ENCODE measurements at places on chromosomes 6 and 20. TPM values are rescaled to one million over a fixed set of nuclear protein-coding genes. Genes with fewer than 3 reads are reported as not detected.

- DNase-seq: no peak
- H3K4me3 ChIP-seq: peak overlapping the region; percentile 42
- H3K27ac ChIP-seq: peak overlapping the region; percentile 92
- no peaks in the 10 kb centered on the region for H3K27me3 ChIP-seq
These were observed 2.7 kb upstream of the TUBB2A start for GRCh38 chr6:3159805-3160781.

GRCh38 chr6:14965424-14966075 is 280.3 kb upstream of the JARID2 start:
- peaks cover 3% of the 10 kb centered on the region for H3K36me3 ChIP-seq
- no peak for DNase-seq
- H3K4me1 ChIP-seq: no peaks in the 10 kb centered on the region
- H3K4me3 ChIP-seq: no peak overlapping the region

- H3K4me3 ChIP-seq: no peak overlapping the region
- H3K27ac ChIP-seq: no peak overlapping the region
- H3K36me3 ChIP-seq: no peaks in the 10 kb centered on the region
- H3K27me3 ChIP-seq: peaks cover 6% of the 10 kb centered on the region
- no peaks in the 10 kb centered on the region for H3K4me1 ChIP-seq
These were observed 39.3 kb downstream of the PHACTR3 start for GRCh38 chr20:59643615-59644061.

DNA sequence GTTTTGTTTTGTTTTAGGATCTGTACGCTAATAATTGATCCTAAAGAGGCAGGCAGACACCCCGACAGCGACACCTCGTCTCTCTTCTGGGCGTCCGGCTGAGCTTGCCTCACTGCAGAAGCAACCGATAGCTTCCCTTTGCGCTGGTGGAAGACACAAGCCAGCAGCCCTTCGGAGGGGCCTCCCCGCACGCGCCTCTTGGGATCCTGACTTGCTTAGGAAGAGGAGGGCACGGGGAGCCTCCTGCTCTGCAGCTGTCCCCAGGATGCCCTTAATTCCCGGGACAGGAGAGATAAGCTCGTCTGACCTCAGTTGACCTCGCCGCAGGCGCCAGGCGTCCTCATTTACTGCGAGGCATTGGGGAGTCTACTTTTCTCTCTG is 94.0 kb downstream of the CD83 start:
- H3K36me3 ChIP-seq: peaks cover 1% of the 10 kb centered on the region
- H3K27me3 ChIP-seq: peaks cover 4% of the 10 kb centered on the region
- peak overlapping the region; percentile 59 for H3K27ac ChIP-seq
- peak overlapping the region; percentile 80 for H3K4me3 ChIP-seq
- no peak for DNase-seq

The ZFP57 gene
- total RNA-seq: not detected

Data from chondrocyte (in vitro differentiated cells).